HEK293T (cell line): ENCODE measurements at places on chromosomes 12 and 14.

DNA sequence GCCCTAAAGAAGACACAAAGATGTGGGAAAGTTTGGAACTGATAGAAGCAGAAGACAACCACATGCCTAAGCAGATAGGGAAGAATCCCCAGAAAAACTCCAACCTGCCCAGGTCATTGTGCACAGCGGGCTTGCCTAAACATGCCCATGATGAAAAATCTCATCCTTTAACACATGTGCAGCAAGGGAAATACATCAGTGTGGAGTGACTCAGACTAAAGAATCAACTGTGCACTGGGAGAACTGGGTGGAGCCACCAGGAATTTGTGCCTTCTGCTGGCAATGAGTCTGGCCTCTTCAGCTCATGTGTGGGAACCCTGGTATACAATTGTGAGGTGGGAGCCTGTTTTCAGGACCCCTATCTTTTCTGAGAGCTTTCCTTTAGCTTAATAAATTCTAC lies 398.5 kb downstream of the FSCB start:
- DNase-seq, result no peak

- no peak for DNase-seq
Measured at GRCh38 chr12:89417246-89417977, 65.1 kb upstream of the DUSP6 start.

GRCh38 chr14:30420515-30420914 lies 138.4 kb upstream of the G2E3 start:
- DNase-seq, result no peak

DNA sequence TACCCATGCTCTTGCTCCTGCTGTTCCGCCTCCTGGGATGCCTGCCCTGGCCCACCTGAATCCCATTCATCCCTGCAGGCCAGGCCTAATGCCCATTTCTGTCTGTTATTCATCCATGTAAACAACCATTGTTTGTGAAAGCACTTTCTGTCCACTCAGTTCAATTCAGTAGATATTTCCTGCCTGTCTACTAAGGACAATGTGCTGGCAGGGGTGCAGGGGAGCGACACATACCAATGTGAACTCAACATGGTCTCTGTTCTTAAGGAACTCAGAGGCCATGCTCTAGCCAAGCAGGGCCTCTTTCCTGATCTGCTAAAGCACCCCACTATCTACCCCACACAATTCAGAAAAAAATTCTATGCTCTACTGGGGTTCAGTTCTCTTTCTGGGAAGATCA lies 88.5 kb upstream of the ZFP36L1 start:
- DNase-seq, result no peak

DNA sequence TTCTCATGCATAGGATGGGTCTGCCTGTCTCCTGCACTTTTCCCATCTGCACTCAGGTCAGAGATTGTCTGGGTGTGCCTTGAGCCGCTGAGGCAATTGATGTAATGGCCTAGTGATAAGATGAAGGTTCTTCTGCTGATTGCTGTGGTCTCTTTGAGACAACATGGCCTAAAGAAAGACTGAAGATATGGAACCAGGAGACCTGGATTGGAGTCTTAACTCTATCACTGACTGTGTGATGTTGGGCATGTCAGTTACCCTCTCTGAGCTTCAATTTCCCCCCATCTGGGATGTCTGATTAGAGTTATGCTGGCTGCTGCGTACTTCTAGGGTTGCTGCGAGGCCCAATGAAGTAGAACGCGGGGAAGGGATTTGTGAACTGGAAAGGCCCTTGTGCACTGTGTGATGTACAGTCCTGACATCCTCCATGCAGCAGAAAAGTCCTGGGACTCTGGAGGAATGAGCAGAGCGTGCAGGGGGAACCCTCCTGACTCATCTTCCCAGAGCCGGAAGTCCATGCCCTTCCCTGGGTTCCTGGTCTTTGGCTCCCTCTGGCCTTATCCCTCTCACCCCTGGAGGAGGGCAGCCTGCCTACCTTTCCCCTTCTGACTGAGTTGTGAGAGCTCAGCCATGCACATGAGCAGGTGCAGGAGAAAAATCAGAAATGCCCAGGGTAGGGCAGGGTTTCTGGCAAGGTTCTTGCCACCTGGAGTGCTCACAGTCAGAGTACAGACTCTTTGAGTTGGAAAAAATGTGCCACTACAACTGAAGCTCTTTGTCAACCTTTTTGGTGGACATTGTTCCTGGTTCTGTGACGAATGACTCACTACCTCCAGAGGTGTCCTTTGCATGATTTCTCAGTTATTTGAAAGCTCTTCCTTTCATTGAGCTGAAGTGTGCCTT lies 21.1 kb downstream of the PLEKHD1 start:
- DNase-seq, result no peak

DNA sequence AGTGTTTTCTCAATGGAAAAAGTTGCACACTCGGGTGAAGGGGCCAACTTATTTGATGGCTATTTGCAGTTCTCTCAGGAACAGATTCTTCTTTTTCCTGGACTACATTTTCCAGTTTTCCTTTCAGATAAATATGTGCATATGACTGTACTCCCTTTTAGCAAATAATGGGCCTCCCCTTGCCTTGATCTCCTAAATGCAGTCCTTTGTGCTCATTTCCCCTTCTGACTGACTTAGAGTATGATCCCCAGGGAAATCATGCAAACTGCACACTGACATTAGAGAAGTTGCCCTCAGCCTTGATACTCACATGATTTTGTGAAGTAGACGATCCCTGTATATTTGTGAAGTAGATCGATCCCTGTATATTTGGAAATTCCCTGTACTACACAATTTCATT lies 492.9 kb upstream of the NOVA1 start:
- DNase-seq, result no peak

DNA sequence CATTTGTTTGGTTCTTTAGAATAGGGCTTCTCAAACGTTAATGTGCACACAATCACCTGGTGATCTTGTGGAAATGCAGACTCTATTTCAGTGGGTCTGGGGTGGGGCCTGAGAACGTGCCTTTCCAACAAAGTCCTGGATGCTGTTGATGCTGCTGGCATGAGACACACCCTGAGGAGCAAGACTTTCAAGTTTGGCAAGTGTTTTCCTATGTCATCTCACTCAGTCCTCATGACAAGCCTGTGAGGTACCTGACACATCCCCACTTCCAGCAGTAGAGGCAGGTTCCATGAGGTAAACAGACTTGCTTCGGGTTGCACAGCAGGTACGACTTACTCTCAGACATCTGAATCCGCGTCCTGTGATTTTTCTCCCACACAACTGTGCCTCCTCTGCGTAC lies 147.1 kb downstream of the MYRFL start:
- DNase-seq, result no peak

GRCh38 chr14:29749327-29749726 lies 178.3 kb downstream of the PRKD1 start:
- DNase-seq, result peak; percentile 13
